ENCODE measurements at places on chromosomes 6 and 20.

DNA sequence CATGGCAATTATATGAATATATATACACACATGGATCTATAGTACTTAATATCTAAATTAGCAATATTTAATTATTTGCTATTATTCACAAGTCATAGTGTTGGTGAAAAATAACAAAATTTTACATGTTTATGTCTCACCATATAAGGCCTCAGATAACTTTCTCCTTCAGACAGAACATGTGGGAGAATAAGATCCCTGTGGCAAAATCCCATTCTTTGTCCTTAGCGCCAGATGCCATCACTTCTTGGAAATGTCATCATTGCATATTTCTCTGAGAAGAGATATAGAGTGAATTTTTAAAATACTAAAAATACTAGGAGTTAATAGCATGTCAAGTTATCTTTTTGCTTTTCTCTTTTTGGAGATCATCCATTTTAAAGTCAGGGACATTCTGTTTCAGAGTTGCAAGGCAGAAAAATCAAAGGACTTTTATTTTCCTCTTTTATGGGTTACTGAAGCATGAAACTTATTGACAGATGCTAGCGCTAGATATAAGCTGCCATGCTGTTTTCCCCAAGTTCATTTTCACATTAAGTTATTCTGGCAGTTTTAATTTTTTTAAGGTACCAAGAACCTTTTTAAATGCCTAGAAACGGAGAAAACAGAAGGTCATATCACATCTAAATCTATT, 30.4 kb upstream of the STXBP5 start:
- DNase-seq: peak; percentile 34

DNA sequence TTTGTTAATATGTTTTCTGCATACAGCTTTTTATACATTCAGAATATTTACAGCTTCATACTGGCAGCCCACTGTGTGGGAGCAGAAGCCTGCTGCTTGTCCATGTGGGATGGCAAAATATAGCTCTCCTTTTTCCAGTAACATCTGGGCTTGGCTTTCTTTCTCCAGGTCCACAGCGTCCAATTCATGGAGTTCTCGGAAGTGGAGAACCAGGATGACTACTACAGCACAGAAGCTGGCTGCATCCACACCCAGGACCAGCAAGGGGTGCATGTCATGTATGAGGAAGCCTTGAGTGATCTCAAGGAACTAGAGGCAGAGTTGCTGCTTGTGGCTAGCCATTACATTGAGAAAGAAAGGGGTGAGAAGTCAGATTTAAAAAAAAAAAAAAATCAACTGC, 143.1 kb downstream of the CD164 start:
- DNase-seq: no peak

- DNase-seq: no peak
Measured at GRCh38 chr6:10163203-10163962, 251.5 kb downstream of the TFAP2A start.

GRCh38 chr6:156916130-156916801, 139.1 kb downstream of the ARID1B start:
- DNase-seq: no peak

DNA sequence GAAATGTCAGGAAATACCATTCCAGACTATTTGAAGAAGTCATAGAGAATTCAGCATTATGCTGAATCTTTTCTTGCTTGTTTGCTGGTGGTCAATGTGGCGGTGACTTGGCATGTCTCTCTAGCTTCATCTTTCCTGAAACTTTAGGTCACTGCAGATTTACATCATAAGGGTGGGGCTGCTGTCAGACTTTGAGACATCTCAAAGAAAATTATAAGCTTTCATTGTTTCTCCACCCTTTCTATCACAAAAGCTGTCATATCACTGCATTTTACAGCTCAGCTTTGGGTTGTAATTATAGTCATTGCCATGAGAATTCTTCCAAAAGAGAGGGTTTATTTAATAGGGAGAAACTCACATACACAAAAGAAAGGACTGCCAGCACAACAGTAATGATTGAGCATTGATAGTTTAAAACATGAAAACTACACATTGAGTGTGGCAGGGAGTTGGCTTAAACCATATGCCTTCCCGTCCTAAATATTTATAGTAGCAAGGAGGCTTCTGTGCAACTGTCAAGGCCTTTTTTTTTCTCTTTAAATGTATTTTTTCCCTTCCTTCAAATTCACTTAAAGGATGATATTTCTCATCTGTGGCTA, 44.7 kb upstream of the LRRC1 start:
- no peak for DNase-seq

DNA sequence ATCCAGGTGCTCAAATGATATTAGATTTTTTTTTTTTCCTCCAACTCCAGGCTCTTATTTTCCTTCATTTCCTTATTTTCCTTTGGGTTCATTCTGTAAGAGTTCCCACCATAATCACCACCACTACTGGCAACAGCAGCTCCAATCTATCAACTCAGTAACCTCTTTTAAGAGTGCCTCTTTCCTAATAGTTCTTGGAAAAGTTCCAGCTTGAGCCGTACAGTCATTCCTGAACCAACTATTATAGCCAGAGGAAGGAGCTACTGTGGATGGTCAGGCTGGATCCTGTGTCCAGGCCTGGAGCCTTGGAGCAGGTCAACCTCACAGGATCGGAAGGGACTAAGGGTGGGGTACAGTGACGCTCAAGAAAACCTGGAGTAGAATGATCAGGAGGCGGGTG, 4.2 kb upstream of the ANGPT4 start:
- no peak for DNase-seq

DNA sequence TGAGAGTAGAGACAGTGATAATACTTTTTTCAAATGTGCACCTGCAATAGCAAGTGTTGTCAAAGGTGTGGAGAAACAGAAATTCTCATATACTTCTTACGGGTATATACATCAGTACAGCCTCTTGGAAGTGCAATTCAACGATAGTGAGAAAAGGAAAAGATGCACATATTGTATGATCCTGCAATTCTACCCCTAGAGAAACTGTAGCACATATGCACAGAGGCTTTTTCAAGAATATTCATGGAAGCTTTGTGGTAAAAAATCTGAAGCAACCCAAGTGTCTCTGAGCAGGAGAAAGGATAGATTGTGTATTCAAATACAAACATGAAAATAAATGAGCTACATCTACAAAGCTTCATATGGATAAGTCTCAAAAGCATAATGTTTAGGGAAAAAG, 94.7 kb upstream of the PREP start:
- DNase-seq: no peak

DNA sequence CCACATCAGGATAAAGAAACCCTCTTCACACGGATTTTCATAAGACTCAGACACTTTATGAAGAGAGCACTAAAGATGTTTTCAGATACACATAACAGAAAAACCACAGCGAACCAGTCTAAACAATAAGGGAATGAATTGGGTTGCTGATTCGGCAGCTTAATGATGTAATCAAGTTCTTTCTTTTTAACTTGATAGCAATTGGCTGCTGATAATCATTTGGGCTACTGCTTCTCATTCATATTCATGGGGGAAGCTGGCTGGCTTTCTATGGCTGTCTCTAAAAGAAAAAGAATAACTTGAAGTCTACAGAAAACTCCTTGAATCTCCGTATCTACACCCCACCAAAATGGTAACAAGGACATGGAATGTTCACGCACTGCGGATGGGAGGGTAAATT, 20.0 kb upstream of the TMEM181 start:
- DNase-seq: no peak

GRCh38 chr6:89269252-89269651, 45.8 kb downstream of the GABRR2 start:
- DNase-seq: no peak

- DNase-seq: no peak
Measured at GRCh38 chr6:124872361-124873065, 89.7 kb upstream of the RNF217 start.

GRCh38 chr6:46756469-46757213, 9.9 kb downstream of the ANKRD66 start:
- no peak for DNase-seq

- DNase-seq: no peak
Measured at GRCh38 chr6:161074496-161075121, 83.0 kb downstream of the MAP3K4 start.

- DNase-seq: no peak
Measured at GRCh38 chr6:24574809-24575208, 71.2 kb downstream of the KIAA0319 start.

Measured in fibroblast of upper back skin (primary cell).